ENCODE measurements at places on chromosomes 12 and 14.

DNA sequence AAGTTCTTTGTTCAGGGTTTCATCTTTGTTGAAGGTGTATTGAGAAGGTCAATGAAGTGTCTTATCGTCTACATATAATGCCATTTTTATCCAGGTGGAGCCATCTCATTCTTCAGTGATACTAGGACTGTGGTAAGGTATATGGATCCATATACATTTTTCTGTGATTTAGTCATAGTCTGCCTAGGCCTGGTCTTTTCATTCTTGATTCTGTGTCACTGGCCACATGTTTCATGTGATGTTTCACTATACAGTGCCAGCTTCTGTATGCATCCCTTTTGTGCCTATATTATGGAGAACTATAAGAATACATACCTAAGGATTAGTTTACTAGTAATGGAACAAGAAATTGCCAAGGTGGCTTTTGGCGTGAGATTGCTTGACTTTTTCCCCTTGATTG lies 40.5 kb downstream of the VEZT start:
- no peak for DNase-seq

DNA sequence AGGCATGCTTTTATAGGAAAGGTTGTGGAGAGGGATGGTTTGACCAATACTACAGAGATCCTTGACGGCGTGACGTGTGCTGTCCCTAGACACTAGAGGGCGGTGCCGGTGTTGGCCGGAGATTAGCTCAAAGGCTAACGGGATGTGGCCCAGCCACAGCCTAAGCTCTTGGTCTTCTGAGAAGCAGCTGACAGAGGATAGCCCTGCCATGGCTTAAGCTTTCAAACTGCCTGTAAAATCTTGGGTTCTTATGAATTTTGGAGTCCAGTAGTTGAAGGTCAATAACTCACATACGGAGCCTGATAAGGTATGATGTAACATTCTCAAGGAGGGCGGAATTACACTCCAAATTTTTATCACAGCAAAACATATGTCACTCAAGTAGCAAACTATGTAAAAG lies 515.7 kb upstream of the ATXN7L3B start:
- no peak for DNase-seq

GRCh38 chr14:33483110-33483509 lies 467.8 kb downstream of the EGLN3 start:
- DNase-seq: no peak

DNA sequence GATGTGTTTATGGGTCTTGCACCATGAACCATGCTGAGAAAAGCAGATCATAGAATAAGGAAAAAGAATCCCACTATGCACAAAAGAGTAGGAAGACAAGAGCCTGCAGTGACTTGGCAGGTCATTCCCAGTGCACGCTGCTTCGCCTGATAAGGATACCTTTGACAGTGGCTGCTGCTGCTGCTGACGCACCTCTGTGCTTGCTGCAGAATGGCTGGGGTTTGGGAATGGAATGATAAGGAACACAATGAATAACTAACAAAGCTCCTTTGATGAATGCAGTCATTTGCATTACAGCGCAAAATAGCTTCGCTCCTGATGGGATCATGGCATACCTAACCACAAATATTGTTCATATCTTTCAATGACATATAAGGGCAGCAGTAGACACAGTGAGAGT lies 278.7 kb downstream of the PDZRN4 start:
- no peak for DNase-seq

GRCh38 chr14:34065236-34065635 lies 114.4 kb upstream of the EGLN3 start:
- no peak for DNase-seq

DNA sequence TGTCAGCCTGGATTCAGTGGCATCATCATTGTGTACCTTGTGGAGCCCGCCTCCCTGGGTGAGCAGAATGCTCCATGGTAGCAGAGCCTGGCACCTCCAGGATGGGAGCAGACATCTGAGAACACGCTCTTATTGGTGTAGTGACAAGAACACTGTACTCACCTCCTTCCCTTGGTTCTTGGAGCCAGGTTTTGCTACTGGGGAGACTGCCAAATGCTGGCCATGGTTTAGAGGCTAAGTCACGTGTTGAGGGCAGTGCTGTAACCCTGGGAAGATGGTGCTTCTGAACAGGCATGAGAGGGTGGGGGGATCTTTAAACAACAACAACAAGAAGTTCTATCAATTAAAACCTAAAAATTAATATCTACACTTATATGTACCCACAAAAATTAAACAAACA lies 47.6 kb upstream of the ASPG start:
- no peak for DNase-seq

GRCh38 chr14:26121181-26121580 lies 476.7 kb downstream of the NOVA1 start:
- DNase-seq: no peak

GRCh38 chr14:77406086-77406485 lies 17.2 kb downstream of the NOXRED1 start:
- no peak for DNase-seq

Data from BJ (cell line).